ENCODE measurements at places on chromosomes 3 and 15. TPM values are rescaled to one million over a fixed set of nuclear protein-coding genes. Genes with fewer than 3 reads are reported as not detected.

DNA sequence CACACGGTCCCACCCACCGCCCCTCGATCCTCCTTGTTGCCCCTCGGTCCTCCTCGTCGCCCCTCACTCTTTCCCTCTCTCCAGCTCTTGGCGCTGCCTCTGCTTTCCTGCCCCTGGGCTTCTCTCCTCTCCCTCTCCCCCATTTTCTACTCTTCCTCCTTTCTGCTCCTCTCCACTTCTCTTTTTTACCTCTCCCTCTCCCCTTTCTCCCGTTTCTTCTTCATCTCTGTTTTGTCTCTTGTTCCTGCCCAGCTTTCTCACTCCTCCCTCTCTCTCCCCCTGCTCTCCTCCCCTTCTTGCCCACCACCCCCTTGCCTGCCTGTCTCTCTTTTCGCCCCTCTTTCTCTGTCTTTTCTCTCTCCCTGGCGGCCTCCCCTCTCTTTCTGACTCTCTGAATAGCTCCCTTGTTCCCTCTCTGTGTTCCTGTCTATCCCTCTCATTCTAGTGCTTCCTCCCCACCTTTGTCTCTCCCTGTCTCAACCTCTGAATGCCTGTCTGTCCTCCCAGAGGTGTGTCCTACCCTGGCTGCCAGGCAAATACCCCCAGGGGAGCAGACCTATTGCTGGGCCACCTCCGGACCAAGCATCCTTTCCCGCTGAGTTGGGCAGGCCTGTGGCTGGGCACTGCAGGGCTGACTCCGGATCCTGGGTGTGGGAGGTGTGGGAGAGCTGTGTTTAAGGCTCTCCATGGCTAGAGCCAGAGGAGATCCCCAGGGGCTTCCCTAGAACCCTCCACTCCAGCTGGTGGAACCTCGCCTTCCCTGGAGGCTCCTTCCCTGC is 41.0 kb downstream of the EPHB3 start:
- no peak for DNase-seq

DNA sequence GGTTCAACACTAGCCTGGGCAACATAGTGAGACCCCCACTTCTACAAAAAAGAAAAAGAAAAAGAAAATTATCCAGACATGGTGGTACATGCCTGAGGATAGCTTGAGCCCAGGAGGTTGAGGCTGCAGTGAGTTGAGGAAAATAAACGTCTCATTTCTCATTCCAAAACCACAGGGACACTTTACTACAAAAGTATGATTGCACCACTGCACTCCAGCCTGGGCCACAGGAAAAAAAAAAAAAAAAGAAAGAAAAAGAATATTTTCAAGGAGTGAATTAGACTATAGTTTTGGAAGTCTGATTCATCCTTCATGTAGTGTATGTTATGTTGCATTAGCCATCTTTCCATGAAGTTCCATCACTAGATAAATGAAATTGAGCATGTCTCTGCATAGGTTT is 149.5 kb upstream of the THBS1 start:
- DNase-seq: no peak

The RGMA gene
- total RNA-seq: 5.7 TPM

The PLA2G4D gene
- not detected for total RNA-seq

The KNG1 gene
- total RNA-seq: not detected

DNA sequence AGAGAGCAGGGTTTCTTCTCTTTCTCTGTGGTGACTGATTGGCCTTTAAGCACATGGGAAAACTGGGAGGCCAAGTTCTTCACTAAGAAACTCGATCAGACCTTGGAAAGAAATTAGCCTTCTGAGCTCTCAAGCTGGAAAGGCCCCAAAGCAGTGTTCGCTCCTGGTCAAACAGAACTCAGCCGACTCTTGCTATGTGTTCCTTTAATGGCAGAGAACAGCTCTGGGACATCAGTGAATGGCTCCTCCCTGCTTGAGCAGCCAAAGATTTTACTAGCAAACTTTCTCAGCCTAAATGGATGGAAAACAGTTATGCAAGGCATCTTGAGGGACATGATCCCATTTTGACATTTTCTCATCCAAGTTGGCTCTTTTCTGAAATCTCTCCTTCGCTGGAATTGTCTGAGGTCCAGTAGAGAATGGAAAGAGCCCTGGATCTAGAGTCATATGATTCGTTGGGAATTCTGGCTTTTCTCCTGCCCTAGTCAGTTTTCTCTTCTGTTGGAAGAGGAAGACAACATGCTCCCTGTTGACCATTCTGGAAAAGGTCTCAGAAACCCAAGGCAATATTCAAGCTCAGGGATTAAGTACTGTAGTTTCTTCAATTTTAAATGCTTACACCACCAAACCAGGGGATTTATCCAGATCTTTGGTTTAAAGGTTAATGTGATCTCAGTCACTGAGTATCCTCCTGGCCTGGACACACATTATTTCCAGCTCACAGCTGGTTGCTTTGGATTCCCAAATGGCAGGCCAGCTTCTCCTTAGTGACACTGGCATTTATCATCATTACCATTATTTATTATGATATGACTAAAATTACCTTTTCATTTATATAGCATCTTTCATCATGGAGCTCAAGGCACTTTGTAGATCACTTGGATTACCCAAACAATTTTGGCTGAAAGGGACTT is 319.6 kb downstream of the AGBL1 start:
- DNase-seq: no peak

DNA sequence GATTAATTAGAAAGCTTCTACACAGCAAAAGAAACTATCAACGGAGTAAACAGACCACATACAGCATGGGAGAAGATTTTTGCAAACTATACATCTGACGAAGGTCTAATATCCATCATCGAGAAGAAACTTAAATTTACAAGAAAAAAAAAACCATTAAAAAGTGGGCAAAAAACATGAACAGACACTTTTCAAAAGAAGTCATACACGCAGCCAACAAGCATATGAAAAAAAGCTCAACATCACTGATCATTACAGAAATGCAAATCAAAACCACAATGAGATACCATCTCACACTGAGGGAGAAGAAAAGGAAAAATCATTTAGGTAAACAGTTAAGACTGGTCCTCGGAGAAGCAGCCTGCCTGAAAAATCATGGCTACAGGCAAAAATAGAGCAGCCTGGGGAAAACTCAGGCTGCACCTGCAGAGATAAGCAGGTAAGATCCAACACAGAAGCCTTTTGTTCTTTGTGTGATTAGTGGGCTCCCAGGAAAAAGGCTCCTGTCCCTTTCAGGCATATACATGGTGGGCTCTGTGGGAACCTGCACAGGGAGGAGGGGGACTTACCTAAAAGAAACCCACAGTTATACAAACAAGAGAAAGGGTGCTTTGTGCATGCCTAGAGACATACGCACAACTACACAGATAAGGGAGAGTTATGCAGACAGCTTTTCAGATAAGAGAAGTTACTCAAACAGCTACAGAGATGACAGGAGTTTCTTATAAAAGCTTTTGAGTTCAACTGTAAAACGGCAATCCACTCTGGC is 49.3 kb downstream of the C3orf70 start:
- DNase-seq: no peak

The SPESP1 gene
- total RNA-seq: not detected

The RPP25 gene
- total RNA-seq: 24.0 TPM

- DNase-seq: no peak
Observed at GRCh38 chr15:48641416-48641815, 4.1 kb downstream of the FBN1 start.

DNA sequence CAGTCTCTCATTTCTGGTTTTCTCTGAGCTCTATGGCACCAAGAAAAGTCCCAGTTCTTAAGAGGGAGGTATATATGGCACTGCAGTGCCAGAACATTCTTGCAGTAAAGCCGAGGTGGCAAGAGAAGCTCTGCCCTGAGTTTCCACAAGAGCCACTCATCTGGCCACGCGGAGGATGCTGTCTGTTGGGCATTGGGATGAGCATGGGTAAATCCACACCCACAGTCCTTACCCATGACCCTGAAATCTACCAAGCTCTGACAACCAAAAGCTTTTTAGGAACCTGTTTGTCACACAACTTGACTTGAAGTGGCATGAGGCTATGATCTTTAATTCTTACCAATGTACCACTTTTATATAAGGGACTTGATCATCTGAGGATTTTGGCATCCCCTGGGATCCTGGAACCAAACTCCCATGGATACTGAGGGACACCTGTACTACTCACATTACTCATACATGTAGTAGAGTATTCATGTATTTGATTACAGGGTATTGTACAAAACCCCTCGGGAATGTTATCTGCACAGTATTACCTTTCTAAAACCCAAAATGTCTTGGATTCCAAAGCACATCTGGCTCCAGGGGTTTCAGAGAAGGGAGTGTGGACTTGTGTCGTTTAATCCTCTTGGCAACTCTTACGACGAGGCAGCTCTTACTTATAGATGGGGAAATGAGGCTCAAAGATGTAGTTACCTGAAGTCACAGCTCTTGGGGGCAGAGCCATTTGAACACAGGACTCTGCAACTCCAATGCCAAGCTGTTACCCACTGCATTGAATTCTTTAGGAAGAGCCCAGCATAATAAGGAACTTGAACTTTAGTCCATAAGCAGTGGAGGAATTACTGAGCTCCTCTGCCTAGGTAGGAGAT is 8.8 kb downstream of the RPL32 start:
- no peak for DNase-seq

DNA sequence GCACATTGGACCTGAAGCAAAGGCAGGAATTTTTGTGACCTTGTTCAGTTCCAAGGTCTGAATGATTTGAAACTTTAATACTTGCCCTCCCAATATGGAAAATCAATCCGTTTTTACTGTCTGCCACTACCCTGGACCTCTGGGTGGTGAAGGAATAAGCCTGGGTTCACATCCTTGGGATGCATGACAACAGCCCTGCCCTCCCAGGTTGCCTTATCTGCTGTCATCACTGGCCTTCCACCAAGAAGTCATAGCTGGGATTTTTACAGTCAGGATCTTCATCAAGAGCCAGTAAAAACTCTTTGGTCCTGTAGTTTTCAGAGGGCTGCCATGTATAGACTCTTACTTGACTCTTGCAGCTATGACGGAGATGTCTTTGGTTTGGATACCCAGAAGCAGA is 128.6 kb downstream of the MYLK start:
- DNase-seq: no peak

GRCh38 chr15:57335293-57335715 is 41.0 kb upstream of the CGNL1 start:
- DNase-seq: no peak

DNA sequence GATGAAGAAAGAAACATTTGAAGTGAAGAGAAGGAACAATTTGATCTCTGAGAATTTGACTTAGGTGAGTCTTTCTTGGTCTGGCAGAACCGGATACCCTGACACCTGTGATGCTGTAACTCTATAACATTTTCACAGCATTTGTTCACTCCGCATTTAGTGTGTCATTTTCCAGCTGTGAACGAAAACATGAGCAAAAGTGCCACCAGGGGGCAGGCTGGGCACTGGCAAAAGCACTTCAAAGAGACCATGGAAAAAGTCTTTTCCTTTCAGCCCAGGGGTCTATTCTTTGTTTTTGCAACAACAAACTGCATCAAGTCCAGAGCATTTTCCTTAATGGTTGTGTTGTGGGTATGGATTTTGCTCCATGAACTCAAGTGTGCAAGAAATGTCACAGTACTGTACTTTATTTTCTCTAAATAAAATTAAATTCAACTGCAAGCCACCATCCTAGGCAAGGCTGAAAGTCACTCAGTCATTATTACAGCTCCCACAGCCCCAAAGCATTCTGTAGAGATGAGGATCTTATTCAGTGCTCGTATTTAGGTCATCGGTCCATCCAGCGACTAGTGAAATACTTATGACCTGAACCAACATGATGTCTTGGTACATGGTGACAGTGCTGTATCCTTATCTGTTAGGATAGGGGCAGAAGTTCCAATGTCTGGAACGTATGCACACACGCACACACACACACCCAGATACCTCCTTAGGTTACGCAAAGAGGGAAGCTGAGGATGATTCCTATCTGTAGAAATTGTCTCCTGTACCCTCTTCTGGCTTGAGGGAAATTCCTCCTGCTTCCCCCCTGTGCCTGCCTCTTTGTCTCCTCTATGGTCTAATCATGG is 125.5 kb downstream of the GADL1 start:
- DNase-seq: peak; percentile 82

DNA sequence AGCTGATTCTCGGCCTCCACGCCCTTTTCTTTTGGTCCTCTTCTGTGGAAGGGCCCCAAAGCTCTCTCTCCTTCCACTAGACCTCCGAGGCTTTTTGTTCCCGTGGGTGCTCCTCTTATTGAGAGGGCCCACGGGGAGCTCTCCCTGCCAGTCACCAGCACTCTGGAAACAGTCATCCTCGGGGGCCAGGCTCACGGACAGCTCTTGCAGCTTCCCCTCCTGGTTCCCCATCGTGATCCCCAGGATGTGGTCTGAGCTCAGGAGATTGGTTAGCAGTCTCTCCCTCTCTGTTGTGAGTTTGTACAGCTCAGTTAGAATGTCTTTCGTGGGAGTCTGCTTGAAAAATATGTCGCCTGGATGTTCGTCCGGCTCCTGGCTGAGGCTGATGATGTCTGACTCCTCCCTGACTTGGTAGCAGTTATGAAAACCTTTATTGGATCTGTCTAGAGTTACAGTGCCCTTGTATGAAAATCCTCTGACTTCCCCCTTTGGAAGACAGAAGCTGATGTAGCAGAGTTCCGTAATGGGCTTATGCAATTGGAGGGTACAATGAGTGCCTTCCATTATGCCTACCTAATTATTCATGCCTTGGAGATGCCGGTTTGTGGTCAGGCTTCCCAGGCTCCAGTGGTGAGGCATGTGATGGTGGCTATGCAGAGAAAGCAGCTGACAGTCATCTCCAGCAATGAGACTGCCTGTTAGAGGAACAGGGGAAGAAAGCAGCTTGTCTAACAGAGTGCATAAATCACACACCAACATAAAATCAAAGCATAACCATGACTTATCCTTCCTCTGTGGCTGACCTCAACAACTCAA is 40.0 kb downstream of the FMN1 start:
- DNase-seq: no peak

GRCh38 chr15:75346796-75347221 is at the start of gene NEIL1:
TSS of gene NEIL1 (plus strand) at chr15:75347039. CDS start at chr15:75348906, 1,867 bp downstream.
- peak; percentile 63 for DNase-seq

The CNTN6 gene
- not detected for total RNA-seq

DNA sequence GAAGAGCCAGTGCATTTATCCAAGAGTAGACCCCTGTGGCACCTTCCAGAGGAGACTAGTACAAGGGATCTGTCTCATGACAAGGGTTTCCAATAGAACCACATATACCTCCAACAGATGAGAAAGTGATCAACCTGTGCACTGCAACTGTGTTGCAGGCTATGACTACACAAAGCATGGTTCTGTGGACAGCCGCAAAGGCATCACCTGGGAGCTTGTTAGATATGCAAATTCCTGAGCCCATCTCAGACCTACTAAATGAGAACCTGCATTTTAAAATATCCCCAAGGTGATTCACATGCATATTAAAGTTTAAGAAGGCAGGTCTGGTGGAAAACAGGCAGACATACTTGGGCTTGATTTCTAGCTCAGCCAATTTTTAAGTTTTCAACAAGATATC is 368.7 kb downstream of the FOXP1 start:
- no peak for DNase-seq

The TRAK1 gene
- 48.2 TPM for total RNA-seq

GRCh38 chr15:22930782-22931484 is 49.2 kb downstream of the CYFIP1 start:
- DNase-seq: no peak

All from endothelial cell (in vitro differentiated cells).